NCI-H1436 (cell line): ENCODE measurements at places on chromosomes 16 and 17.

- no peak for DNase-seq
These were observed 13.5 kb downstream of the POLR2A start for GRCh38 chr17:7497636-7498035.

DNA sequence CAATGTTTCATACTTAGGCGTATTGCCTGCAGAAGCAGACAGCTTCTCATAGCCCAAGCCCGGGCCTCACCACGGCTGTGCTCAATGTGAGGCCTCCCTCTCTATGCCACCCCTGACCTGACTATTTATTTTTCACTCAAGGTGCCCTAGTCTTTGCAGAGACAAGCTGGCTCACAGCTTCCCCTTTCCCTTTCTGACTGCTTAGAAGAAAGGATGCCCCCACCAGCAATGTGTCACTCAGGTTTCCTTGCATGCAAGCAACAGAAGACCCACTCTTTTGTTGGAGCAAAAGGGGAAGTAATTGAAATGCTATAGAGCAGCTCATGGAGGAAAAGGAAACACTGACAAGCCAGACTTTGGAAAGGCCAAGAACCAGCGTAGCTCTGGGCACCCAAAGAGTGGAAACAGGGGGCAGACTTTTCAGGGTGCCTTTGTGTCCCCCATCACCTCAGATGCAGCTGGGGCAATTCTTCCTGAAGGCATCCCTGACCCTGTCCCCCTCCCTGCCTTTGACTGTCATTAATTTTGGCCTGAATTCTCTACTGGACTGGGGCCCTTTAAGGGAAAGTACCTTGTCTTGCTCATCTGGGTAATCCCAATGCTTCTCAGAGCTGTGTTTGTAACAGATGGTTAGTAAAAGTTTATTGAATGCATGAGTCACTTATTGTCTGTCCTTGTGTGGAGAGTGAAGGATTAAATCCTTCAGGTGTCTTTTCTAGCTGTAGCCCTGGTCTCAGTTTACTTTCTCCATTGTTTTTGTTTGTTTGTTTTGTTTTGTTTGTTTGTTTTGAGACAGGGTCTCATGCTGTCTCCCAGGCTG is 17.8 kb downstream of the RGS9 start:
- DNase-seq, result no peak

DNA sequence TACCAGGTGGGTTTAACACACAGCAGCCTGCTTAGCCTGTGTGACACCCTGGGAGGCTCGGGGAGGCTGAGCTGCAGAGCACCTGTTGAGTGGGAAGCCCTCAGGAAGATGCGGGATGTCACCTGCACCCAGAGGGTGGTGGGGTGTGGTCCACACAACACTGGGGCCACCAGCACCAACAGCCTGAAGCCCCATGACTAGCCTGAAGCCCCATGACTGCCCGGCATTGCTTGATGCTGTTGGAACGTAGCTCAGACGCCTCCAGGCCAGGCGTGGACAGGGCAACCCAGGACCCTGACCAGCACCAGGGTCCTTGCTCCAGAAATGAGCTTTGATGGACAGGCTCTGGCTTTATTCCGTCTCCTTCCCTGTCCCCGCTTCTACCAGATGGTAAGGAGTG is 76.3 kb upstream of the ZNF469 start:
- DNase-seq, result no peak

- no peak for DNase-seq
These were observed 61.9 kb upstream of the CIBAR2 start for GRCh38 chr16:85173981-85174751.

GRCh38 chr17:82098939-82099763 is 1.1 kb upstream of the FASN start:
- DNase-seq, result no peak

GRCh38 chr17:34717092-34717491 is 137.7 kb downstream of the TMEM132E start:
- no peak for DNase-seq

DNA sequence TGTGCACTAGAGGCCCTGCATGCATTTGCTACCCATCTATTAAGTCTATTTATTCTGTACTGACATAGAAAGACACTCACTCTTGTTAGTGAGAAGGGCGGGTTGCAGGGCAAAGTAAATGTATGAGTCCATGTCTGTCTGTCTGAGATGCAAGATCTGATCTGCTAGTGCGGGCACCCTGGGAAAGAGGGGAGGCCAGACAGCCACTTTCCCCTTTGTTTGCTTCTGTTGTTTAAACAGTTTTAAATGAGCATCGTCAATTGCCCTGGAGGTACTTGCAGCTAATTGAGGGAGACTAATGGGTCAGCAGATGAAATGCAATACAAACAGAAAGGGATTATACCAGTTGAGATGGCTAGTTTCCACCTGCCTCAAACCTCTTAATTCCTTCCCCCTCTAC is 24.9 kb downstream of the SCNN1G start:
- DNase-seq, result peak; percentile 75

- no peak for DNase-seq
These were observed 21.6 kb upstream of the METRNL start for GRCh38 chr17:83057793-83058265.

- no peak for DNase-seq
These were observed 289.7 kb downstream of the FOXL1 start for GRCh38 chr16:86868070-86868469.

DNA sequence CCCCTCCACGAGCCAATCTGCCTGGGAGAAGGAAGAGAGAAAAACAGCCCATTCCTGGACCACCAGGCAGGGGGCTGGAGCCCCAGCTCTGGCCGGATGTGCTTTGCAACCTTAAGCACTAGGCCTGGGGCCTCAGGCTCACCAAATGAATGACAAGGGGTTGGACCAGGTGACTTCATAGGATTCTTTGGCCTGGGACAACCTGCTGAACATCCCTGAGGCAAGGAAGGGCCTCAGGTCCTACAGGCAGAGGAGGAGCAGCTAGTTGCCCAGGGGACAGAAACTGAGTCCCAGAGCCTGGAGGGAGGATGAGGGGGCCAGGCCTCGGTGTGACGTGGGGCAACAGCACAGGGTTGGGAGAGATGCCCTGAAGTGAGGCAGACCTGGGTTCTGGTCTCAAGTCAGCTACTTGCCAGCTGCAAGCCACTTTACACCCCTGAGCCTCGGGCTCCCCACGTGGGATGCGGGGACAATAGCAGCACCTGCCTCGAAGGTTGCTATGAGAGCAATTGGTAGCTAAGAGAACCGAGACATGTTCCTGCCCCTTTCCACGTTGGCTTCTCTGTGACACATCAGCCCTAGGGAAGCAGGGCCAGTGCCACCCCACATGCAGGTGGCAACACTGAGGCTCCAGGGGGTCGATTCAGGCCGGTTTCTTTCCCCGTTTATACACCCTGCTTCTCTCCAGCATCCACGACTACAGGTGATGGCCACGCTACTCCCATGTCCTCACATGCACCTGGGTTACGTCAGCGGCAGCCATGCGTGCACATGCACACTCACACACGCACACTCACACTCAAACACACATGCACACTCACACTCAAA is 42.6 kb downstream of the CFAP20 start:
- peak; percentile 86 for DNase-seq

- no peak for DNase-seq
These were observed 45.4 kb downstream of the CDH1 start for GRCh38 chr16:68782198-68783174.

DNA sequence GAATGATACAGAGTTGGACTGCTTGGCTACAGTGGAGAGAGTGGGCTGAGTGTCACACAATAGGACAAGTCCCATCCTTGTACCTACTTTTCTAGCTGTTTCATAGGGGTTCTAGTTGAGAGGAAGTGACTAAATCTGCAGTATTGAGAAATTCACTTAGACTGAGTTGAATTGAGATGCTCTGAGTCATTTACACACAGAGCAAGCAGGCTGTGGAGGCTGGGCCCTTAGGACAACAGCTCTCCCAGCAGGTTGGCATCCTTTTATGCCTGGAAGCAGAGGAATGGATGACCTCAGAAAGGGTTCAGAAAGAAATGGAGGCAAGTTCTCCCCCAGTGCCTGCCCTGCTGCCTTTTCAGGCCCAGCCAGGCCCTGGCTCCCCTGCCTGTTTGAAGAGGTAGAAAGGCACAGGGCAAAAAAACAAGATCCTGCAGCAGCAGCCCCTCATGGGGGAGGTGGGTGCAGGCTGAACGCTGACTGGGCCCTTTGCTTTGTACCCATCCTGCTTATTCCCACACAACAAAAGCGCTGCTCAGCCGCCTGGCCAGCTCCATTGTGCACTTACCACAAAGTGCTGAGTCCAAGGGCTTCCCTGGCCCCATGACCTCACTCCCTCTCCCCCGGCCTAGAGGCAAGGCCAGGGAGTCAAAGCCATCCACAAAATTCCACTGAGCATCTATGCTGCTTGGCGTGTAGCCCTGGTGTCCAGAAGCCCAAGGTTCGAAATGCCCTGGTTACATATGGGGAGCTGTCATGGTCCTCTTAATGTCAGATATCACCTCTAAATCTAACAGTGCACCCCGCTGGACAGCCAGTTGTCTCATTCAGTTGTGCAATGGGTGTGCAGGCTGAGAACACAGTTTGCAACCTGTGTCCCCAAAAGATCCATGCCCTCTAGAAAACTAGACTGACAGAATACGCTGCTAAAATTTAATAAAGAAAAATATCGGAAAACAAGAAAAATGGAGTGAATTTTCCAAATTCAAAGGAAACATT is 5.4 kb upstream of the CRYBA1 start:
- no peak for DNase-seq

DNA sequence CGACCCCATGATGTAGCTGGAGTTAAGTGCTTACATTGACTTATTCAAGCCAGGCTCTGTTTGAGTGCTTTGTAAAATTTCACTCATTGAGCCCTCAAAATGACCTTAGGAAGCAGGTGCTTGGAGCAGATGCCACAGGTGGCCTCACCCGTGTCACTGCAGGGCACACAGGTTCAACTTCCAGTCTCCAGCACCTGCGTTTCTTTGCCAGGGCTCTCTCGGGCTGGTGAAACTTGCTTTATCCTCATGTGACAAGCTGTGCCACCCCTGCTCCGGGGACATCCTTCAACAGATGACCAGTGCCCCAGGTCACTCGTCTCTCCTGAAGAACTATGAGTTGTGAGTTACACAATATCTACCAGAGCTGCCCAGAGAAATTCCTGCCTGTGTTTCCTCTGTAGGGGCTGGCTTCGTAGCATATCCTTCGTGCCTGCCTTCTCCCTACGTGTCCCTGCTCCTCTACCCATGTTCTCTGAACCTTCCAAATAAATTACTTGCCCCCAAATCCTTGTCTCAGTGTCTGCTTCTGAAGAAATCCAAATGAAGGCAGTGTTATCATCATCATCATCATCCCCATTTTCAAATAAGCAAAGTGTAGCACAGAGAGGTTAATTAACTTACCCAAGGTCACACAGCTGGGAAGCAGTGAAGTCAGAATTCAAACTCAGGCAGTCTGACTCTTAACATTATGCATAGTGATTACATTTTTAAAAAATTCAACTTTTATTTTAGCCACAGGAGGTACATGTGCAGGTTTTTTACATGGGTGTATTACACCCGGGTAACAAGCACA is 352.5 kb downstream of the NPIPA8 start:
- DNase-seq, result no peak

GRCh38 chr17:61726977-61727376 is 136.0 kb upstream of the NACA2 start:
- DNase-seq, result no peak

DNA sequence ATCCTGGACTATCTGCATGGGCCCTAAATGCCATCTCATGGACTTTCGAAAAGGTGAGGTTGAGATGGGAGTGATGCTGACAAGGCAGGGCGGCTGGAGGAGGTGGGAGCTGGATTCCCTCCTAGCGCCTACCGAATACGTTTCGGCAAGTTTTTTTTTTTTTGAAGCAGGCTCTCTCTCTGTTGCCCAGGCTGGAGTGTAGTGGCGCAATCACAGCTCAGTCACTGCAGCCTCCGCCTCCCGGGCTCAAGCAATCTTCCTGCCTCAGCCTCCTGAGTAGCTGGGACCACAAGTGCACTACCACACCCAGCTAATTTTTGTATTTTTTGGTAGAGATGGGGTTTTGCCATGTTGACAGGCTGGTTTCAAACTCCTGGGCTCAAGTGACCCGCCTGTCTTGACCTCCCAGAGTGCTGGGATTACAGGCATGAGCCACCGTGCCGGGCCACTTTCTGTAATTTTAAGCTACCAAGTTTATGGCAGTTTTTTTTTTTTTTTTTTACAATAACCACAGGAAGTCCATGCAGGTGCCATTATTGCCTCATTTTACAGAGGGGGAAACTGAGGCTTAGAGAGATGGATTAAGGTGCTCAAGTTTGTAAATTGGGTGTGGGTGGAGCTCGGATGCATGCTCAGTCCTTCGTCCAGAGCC is 246.4 kb downstream of the PRKCA start:
- DNase-seq, result no peak

DNA sequence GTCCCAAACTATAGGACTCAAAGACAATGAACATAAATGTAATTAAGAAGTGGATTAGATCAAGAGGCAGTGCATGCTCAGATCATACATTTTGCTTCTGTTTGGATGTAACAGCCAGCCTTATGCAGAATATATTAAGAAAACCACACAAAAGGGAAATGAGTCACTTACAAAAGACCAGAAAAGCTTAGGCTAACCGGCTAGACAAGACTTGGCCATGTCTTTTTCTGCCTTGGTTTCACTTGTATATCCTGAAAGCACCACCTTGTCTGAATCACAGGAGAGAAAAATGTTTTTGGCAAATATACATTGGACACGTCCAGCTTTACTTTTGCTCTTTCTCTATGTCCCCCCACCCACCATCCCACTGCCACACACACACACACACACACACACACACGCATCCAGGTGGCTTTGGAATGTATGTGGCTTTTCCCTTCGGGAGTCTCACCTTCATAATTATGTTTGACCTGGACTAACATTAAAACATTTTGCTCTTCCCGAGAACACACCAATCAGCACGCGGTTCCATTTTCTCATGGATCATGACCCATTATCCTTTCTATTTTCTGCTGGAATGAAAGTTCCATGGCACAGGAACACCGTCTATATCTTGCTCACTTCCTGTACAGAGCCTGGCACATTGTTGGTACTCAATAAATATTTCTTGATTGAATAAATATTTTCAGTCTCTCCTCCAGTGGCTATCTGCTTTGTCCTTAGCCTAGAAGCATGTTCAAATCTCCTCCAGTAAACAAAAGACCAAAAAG is 64.6 kb downstream of the CDK5R1 start:
- DNase-seq, result no peak

DNA sequence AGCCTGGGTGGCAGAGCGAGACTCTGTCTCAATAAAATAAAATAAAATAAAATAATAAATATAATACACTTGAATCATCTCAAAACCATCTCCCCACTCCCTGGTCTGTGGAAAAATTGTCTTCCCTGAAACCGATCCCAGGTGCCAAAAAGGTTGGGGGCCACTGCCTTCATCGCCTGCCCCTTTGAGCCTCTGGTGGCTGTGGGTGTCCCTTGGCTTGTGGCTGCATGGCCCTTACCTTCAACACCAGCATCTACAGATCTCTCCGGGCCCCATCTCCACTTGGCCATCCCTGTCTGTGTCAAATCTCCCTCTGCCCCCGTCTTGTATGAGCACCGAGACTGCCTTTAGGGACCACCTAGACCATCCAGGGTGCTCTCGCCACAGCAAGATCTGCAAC is 177.3 kb downstream of the SEC14L1 start:
- no peak for DNase-seq

- DNase-seq, result no peak
These were observed 13.8 kb downstream of the MVP start for GRCh38 chr16:29834079-29834478.
